Camera-type eye (tissue), 1 donor: ENCODE measurements at places on chromosomes 7 and 10. TPM values are rescaled to one million over a fixed set of nuclear protein-coding genes. Genes with fewer than 3 reads are reported as not detected.

SLC29A4 gene
- total RNA-seq = 24.8 TPM

ZNF239 gene
- 11.5 TPM for total RNA-seq

WIPF3 gene
- total RNA-seq = 2.7 TPM

HMX2 gene
- total RNA-seq = not detected

NPY4R2 gene
- total RNA-seq = not detected

PLEKHS1 gene
- total RNA-seq = 0.77 TPM

HTRA1 gene
- total RNA-seq = 172 TPM
